H7 (cell line): ENCODE measurements at places on chromosomes 1 and 21.

GRCh38 chr1:115829947-115830346 is 11.0 kb downstream of the NHLH2 start:
- DNase-seq = peak; percentile 24

DNA sequence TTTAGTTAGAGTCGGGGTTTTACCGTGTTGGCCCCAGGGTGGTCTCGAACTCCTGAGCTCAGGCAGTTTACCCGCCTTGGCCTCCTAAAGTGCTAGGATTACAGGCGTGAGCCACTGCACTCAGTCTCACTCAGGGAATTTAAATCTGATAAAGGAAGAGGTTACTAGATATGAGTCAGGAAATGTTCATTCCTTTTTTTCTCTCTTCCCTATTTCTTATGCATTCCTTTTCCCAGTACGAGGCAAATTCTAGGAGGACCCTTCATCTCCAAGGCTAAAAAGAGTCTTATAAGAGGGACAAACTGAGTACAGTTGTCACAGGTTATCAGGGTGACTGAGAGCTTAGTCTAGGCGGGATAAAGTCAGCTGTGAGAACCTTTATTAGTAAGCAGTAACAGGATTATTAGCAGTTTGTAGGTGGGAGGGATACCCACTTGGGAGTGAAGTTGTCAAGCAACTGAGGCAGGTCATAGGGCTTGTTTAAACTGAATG is 9.1 kb downstream of the MACF1 start:
- no peak for DNase-seq

GRCh38 chr1:58011978-58012377 is 534.5 kb downstream of the OMA1 start:
- no peak for DNase-seq

GRCh38 chr1:72007312-72007711 is 275.0 kb downstream of the NEGR1 start:
- no peak for DNase-seq

GRCh38 chr1:40820251-40820797 is 36.7 kb downstream of the KCNQ4 start:
- peak; percentile 89 for DNase-seq

GRCh38 chr21:35321322-35322200 is 272.5 kb upstream of the RUNX1 start:
- DNase-seq = no peak

DNA sequence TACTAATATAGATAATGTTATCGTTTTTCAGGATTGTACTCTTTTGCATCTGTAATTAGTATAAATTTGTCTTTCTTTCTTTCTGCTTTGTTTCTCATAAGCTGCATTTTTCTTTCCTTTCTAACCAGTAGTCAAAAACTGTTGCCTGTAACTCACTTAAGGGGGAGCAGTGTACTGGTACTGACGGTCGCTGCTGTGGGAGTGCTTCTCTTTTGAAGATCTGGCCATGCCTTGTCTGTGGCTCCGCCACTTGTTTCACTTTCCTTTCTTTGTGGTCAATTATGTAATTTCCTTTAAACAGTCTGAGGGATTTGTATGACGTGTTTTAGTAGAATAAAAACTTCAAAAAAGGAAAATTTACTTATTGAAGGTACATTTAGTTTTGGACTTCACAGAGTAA is 37.0 kb downstream of the MIA3 start:
- no peak for DNase-seq

DNA sequence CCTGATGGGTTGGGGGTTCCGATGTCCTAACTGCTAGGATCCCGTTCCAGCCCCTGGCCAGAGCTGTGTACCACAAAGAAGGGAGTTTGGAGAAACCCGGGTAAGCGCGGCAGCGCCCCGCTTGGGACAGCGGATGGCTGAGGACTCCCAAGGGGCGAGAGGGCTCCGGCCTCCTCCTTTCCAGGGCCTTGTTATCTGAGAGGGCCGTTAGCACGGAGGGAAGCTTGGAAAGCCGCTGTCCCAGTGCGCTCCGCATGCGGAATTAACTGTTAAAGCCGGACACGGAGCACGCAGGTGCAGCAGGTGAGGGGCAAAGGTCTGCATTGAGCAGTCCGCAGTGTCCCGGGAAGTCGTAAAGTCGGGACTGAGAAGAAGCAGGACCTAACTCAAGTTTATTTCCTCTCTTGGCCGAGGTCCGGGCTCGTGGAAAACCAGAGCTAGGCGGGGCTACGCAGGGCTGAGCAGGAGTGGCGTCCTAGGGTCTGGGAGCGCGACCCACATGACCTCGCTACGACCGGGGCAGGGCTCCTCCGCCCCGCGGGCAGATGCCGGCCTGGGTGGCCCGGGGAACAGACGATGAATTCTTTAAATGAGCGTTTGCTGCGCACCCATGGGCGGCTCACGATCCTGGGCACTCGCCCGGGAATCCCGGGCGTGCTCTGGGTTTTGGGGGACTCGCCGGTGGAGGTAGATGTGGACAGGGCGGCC is 4.5 kb downstream of the LHX4 start:
- DNase-seq = peak; percentile 85

GRCh38 chr1:28671254-28671780 is 2.7 kb downstream of the GMEB1 start:
- DNase-seq = no peak

DNA sequence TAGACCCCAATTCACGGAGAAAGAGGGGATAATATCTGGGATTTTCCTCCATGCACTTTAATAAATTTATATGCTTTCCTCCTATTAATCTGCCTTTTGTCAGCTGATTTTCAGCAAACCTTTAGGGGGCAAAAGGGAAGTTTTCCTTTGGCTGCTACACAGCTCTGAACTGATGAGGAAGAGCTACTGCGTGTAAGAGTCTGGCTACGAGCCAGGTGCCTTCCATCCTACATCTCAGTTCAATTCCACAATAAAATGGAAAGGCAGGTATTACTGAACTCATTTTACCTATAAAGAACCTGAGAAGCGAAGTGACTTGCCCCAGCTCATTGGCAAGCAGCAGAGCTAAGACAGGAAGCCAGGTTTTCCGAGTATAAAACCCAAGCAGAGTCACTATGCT is 28.3 kb upstream of the ZNF326 start:
- no peak for DNase-seq

DNA sequence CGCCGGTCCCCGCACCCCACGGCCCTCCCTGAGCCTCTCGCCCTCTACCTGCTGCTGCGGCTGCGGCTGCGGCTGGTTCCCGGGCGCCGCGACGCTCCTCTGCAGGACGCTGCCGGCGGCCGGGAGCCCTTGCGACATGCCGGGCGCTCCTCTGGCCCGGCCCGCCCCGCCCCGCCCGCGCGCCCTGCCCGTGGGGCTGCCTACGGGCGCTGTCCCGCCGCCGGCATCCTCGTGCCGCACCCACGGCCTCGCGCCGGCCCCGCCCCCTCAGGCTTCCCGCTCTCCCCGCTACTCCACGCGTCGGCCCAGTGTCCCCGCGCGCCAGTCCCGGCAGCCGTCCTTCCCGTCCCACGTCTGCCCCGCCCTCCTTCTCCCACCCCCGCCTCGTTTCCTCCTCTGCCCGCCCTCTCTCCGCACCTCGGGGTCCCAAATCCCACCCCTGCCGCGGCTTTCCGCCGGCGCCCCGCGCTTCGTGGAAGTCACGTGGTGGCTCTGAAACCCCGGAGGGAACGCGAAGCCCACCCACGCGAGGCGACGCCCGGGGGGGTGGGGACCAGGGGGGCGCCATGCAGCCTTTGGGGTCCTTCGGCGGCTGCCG is at the start of gene BATF3:
TSS of gene BATF3 (minus strand) at position 216 of the 598 bp plus-strand sequence. CDS start at position 138, 78 bp downstream.
- peak; percentile 80 for DNase-seq

- DNase-seq = no peak
Measured at GRCh38 chr1:116748272-116748671, 6.0 kb upstream of the CD2 start.

DNA sequence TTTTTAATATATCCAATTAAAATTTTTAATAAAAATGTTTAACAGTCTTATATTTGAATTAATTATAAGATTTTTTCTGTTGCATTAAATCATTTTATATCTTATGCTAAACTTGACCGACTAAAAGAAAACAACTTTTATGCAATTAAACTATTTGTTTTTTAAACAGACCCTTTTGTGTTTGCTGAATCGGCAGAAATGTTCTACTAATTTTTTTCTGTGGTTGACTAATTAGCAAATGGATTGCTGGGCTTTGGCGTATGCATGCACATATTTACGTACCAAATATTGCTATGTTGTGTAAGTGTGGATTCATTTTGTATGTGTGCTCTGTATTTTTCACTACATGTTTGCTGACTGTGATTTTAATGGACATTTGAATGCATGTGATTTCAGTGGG is 174.8 kb downstream of the PBX1 start:
- DNase-seq = no peak

- DNase-seq = no peak
Measured at GRCh38 chr1:175632667-175633066, 110.7 kb downstream of the TNR start.

DNA sequence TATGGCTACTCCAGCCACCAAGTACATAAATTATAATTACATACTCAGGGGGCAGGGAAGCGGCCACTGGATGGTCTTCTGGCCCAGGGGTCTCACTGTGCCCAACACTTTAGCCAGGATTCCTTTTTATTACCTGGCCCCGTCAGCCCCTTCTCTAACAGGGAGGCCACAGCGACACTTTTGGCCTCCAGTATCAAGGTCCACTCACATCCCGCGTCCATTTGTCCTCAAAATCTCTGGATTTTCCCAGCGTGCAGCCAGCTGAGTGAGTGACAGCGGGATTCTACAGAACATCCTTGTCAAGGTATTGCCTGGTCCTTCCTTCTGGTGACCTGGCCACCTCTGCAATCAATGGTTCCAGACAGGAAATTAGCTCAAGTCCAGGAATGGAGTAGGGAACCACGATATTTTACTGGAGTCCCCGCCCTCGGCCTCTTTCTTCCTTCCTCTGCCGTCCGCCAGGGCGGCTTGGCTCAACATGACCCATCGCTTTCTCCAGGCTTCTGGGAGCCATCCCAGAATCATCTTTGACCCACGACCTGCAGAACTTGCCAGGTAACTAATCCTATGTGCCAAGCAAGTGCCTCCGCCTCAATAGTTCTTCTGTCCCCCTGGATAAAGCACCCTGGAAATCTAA is 2.7 kb upstream of the COL6A2 start:
- no peak for DNase-seq

GRCh38 chr1:92488832-92489231 is 2.1 kb upstream of the GFI1 start:
- DNase-seq = no peak

- no peak for DNase-seq
Measured at GRCh38 chr1:106548726-106549125, 507.7 kb upstream of the PRMT6 start.
